ENCODE measurements at places on chromosomes 4 and X.

DNA sequence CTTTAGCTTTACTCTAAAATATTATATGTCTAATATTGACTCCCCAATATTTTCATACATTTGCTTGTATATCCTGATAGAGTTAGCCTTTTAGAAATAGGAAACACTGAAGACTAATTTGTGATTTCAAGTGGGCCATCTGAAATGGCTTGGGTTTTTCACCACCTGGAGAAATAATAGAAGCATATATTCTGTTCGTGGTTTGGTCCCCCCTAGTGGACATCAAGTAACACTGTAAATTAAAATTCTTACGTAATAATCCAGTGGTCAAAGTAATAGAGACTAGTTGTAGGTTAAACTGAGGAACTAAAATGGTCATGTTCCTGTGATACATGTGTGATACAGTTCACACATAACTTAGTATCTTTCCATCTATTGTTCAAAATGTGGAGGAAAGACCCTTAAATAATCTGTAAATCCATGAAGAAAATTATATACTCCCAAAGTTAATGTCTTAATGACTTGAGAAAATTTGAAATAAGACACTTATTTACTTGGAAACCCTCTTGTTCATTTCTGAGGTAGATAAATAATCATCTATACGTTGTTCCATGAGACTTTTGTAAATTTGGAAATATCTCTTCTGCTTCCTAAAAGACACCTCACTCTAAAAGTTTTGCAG, 79.8 kb upstream of the SMARCAD1 start:
- no peak for DNase-seq

DNA sequence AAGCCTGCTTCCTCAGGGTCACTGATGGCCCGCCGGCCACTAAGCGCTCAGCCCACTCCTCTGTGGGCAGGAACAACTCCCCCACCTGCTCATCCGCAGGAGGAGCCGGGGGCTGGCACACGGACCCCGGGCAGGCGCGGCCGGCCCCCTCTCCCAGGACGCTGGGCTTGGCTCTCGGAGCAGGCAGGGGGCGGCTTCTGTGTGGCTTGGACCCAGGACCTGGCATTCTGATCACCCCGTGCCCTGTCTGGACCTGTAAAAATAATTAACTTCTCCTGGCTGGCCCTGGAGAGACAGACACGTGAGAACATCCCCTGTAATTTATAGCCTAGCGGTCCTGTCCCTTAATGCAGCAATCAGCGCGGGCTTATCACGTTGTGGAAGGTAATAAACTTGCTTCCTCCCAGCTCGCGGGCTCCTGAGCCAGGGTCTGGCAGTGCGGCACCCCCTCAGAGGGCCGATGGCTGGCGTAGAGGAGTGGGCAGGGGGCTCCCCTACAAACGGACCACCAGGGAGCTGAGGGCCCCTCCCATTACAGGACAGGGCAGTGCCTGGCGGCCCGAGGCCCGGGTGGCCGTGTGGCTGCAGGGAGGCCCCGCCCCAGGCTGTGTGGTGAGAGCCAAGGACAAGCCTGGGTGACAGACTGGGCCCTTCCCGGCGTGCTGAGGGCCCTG, 84.5 kb upstream of the NKX1-1 start:
- DNase-seq, result no peak

DNA sequence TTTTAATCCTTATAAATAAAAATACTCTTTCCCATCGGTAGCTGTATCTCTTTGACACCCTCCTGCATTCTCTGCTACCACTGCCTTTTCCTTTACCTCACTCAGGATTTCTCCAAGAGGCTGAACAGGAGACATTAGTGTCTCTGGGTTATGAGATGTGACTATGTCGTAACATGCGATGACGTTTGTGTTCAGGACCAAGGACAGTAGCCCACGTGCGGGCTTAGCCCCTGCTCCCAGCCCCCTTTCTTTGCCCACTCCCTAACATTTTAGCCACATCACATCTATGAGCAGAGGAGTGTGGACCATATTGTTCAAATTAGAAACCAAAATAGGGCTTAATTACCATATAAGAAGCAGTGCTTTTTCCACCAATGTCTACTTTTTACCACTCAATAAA, 369.3 kb downstream of the FBXW7 start:
- DNase-seq, result peak; percentile 11

- DNase-seq, result no peak
Observed at GRCh38 chrX:19836337-19836736, 51.1 kb downstream of the SH3KBP1 start.

GRCh38 chr4:52625216-52625615, 33.9 kb downstream of the USP46 start:
- no peak for DNase-seq

DNA sequence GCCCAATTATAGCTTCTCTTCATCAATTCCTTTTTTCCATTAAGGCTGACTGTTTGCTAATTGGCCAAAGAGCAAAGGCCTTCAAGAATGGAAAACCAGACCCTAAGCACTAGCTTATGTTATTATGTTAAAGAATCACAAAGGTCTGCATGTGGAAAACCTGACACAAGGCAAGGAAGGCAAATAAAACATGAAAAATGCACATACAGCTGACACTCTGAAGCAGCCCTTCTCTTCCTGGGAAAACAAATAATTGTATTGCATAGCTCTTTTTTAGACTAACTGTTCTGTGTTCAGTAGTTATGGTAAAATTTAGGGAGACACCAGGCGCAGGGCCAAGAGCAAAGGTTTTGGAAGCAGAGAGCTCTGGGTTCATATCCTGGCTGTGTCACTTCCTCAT, 223.1 kb downstream of the UNC5C start:
- no peak for DNase-seq

- no peak for DNase-seq
Observed at GRCh38 chr4:58191109-58191508, 1080.9 kb upstream of the IGFBP7 start.

Measured in NT2/D1 (cell line).